ENCODE measurements at places on chromosomes 16 and 17. TPM values are rescaled to one million over a fixed set of nuclear protein-coding genes. Genes with fewer than 3 reads are reported as not detected.

DNA sequence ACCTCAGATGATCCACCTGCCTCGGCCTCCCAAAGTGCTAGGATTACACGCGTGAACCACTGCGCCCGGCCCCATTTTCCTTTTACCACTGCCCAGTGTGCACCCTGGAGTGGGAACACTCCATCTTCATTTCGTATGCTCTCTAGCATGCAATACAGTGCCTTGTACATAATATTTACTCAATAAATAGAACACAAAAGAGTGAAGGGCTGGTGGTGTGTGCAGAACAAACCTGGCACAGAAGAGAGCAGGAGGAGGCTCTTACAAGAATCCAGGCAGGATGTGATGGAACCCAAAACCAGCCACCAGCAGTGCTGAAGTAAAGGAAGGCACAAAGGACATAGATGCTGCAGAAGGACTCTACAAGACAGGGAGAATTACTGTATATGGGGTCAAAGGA is 7.3 kb downstream of the KRT37 start:
- no peak for ATAC-seq

GRCh38 chr16:2969545-2970521 is 685 bp downstream of the PAQR4 start:
- ATAC-seq, result peak; percentile 1

DNA sequence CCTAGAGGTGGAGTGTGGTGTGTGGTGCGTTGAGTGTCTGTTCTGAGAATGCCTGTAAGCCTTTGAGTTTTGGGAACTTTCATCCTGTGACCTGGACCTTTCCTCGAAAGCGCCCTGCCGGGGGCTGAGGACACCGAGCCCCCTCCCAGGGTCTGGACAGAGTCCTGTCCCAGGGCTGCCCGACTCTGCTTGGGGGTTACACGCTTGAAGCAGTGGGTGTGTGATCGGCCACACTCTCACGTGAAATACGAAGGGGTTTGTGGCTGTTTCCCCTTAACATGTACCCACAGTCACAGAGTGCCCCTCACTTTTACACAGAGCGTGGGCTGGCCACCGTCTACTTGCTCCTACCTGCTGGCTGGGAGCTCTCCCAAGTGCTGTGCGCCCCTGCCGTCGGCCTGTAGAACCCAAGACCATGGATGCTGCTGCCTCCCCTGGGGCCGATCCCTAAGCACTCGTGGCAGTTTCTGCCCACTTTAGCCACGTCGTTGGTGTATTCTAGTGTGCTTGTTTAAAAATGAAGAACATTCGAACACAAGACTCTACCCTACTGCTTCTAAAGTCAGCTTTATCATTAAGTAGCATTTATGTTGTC is 6.8 kb downstream of the ZNF750 start:
- ATAC-seq, result no peak

DNA sequence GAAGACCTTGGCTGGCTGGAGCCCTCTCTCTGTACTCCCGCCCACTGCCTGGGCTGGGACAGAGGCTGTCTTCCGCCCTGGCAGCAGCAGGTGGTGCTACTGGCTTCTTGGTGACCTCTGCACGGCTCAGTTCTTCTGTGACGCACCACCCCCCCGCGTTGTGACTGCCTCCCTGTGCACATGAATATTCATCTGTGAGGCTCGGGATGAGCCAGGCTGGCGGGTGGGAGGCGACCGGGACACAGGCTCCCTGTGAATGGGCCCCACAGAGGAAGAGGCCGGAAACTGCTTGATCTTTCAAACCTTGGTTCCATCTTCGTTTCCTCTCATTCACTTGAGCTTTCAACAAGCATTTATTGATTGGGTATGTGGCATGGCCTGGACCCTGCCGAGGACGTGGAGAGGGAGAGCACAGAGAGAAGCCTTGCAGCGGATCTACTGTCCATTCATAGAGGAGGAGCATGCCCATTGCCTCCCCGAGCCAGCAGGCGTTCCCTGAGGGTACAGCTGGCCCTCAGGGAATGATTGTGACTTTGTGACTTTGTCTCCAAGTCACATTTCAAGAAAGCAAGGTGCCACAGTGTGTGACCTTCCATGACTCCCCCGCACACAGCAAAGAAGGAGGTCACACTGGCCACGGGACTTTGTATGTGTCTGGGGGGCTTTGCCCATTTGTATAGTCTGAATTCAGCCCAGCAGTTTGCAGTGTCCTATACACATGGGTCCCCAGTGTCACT is 45.0 kb downstream of the B9D1 start:
- ATAC-seq, result peak; percentile 97

CCDC144A gene
- total RNA-seq, result 1.1 TPM

DNA sequence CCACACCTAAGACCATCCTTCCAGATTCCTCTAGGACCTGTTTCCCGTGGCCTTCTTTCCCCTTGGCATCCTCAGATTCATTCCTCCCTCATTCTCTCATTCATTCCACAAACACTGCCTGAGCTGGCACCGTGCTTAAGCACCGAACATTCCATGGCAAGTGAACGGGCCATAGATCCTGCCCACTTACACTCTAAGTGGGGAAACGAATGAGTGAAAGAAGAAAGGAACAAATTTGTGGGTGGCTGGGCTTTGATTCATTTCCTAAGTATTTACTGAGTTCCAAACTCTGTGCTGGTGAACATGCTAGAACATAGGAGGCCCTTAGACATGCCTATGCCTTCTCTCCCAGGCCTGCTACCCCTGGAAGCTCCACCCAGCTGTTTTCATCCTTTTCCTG is 30.0 kb downstream of the SRCIN1 start:
- no peak for ATAC-seq

CHST5 gene
- total RNA-seq, result 0.20 TPM

DNA sequence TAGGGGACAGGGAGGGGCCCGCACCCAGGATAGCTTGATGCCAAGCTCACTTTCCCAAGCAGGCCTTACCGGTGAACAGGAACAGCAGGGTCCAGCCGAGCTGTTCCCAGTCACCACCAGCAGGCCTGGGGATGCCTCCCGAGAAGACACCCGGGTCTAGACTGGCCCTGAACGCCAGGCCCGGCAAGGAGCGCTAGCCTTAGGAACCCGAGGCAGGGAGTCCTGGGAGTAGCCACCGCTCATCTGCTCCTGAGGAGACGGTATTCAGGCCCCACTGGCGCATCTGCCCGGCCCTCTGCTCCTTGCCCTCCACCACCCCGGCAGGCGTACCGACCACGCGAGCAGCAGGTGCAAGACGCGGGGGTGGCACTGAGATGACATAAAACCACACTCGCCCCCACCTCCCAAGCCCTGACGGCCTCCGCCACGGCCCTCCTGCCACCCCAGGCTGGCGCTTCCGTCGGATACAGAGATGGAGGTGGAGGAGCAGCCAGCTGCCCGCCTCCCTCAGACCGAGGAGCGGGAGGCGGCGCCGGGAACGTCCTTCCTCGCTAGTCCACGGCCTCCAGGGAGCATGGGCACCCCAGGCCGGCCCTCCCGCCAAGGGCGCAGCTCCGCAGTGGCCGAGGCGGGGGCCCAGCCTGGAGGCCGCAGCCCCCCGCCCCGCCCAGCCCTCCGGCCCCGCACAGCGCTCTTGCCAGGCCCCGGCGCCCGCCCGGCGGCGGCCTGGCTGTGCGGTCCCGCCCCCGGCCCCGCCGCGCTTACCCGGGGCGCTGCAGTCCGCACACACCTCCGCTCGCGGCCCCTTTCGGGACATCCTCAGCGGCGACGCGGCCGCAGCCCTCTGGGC is 661 bp downstream of the GIT1 start:
- ATAC-seq, result peak; percentile 10

GRCh38 chr16:7744546-7745264 is 412.1 kb downstream of the RBFOX1 start:
- ATAC-seq, result no peak

GRCh38 chr17:9240659-9241370 is 219.5 kb downstream of the NTN1 start:
- ATAC-seq, result peak; percentile 1

ABCA6 gene
- total RNA-seq, result 6.2 TPM

DNA sequence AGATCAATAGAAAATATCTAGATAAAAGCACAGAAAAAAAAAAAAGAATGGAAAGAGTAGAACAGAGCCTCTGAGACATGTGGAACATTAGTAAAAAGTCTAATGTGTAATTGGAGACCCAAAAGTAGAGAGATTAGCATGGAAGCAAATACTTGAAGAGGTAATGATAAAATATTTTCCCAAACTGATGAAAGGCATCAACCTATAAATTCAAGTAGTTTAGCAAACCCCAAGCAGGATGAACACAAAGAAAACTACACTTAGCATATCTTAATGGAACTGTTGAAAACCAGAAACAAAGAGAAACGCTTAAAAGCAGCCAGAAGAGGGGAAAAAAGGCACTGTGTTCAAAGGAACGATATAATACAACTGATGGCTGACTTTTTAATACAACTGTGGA is 16.4 kb downstream of the NF1 start:
- no peak for ATAC-seq

DNA sequence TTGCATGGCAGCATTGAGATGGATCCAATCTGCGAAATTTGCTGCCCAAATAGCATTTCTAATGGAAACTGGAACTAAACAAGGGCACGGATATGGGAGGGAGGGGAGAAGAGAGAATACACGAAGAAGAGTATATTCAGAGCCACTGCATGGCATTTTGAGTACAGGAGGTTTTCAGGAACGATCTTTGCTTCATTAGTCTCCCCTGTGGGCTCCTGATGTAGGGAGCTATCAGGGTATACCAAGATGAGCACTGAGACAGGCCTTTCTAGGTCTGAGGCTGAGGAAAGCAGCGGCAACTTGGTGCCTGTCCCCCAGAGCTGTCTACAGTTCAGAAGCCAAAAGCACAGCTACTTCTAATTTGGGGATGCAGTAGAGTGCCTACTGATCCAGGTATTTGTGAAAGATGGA is 257.7 kb upstream of the PMFBP1 start:
- no peak for ATAC-seq

LAT gene
- total RNA-seq, result 3.5 TPM
